ENCODE measurements at places on chromosomes 3 and 15.

GRCh38 chr3:119611664-119612063 is 14.0 kb downstream of the PLA1A start:
- DNase-seq: no peak

DNA sequence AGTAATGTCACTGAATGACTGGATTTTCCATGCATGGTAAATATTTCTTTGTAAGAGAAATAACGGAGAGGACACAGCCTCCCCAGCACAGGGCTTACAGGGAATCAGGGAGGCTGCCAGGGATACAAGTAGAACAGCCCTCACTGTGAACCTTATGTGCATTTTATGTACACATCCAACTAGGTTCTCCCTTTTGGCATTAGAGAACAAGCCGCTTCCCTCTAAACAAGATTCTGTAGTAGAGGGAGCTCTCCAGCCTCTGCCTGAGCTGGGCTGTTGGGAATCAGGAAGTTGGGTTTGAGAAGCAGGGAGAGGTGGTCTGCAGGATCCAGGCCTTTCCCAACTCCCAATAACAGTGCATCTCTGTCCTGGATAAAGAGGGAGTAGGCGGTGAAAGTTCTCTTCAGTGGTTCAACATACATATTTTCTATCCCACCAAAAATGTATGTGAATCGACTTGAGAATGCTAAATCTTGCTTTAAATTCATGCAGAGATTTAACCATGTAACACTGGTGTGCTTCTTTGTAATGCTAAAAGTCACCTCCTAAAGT is 83.7 kb downstream of the ARNT2 start:
- no peak for DNase-seq

DNA sequence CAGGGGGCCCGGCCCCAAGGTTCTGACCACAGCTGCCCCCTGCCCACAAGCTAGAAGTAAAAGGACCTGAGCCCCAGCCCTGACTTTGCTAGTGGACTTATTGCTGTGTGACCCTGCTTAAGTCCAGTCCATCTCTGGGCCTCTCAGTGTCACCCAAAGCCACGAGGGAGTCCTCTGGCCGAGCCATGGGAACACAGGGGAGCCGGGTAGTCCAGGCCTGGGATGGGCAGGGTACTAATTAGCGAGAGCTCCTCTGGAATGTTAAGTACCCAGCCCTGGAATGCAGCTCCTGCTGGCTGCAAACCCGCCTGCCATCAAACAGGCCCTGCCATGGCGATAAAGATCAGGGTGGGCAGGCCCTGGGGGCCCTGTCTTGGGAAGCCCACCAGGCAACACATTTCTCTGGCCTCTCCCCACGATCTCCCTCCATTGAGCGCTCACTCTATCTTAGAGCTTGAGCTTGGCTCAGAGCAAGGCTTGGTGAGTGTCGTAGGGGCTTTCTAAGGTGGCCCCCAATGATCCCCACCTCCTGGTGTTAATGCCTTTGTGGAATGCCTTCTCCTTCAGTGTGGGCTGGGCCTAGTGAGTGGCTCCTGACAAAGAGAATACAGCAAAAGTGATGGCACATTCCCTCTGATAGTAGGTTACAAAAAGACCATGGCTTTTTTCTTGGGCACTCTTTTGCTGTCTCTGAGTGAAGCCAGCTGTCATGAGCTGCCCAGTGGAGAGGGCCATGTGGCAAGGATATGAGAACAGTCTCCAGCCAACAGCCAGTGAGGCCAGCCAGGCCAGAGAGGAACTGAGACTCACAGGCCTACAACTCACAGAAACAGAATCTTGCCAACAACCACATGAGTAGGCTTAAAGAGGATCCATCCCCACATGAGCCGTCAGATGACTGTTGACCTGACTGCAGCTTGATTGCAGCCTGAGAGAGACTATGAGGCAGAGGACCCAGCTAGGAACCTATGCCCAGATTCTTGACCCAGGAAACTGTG is 133.1 kb downstream of the SMAD6 start:
- DNase-seq: no peak

GRCh38 chr3:155730843-155731242 is 14.0 kb downstream of the PLCH1 start:
- no peak for DNase-seq

DNA sequence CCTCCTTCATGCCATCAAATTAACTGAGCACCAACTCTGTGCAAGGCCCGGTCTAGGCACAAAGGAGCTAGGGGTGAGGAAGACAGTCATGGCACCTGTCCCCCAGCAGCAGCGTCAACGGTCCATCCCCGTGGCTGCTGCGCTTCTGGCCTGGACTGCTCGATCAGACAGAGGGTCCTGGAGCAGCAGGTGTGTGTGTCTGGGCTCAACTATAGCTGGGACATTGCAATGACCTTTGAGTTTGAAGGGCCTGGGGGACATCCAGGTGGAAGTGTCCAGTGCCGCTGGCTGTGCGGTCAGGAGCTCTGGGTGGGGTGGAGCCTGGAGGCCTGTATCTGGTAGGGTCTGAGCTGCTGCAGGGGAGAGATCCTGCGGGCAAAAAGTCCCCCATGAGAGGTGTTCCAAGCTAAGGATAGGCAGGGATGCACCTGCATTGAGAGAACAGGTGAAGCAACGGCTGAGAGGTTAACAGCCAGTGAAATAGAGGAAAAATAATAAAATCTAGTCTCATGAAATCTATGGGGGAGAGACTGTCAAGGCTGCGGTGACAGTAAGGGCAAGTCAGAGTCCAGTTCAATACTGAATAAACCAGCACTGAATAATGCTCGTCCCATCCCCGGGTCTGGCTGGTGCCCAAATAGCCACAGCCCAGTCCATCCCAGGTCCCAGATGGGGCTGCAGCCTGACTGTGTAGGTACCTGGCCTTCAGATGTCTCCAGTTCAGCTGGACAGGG is 25.4 kb upstream of the SLC41A3 start:
- no peak for DNase-seq

GRCh38 chr3:64152086-64152485 is 73.2 kb downstream of the PRICKLE2 start:
- DNase-seq: peak; percentile 49

GRCh38 chr3:53259427-53260259 is 3.8 kb upstream of the TKT start:
- DNase-seq: no peak

DNA sequence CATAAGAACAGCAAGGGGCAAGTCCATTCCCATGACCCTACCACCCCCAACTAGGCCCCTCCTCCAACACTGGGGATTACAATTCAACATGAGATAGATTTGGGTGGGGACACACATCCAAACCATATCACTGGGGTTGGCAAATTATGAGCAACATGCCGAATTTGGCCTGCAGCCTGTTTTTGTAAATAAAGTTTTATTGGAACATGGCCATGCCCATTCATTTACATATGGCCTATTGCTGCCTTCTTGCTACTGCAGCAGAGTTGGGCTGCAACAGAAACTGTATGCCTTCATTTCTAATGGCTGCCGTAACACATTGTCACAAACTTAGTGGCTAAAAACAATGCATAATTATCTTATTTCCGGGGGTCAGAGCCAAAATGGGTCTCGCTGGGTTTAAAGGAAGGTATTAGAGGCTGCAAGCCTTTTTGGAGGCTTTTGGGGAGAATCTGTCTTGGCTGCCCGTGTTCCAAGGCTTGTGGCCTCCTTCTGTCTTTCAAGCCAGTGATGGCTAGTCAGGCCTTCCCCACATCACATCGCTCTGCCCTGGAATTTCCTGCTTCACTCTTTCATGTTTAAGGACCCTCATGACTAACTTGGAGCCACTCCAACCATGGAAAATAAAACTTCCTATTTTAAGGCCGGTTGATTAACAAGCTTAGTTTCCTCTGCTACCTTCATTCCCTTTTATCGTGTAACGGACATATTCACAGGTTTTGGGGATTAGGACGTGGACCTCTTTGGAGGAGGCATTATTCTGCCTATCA is 428.5 kb upstream of the PROK2 start:
- no peak for DNase-seq

DNA sequence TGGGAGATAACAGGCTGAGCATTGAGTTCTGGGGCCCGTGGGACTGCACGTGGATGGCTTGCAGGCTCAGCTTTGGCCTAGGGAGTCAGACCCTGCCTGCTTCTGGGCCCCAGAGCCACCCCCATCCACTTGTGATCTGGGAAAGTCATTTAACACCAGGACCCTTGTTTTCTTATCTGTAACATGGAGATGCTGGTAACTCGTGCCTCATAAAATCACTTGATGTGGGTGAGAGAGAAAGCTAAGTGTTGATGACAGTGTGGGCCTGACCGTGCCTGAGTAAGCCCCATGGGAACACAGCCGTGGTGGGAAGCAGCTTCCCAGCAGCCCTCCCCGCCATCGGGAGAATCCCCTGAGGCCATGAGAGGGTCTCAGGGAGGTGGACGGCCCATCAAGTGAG is 378.1 kb downstream of the GABRB3 start:
- DNase-seq: no peak

DNA sequence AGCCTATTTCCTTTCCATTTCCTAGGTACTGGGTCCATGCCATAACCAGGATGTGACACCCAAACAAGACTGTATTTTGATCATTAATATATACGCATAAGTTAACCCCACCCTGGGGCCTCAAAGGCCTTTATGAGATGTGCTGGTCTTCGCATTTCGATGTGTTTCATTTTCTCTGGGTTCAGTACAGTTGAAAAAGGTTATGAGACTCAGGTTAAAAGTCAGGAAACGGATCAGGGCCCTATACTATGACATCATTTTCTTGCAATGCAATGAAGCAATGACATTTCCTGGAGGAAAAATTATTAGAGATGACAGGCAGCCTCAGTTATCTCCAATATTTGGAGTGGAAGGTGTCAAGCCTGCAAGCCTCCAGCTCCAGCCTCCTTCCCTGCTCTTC is 31.7 kb downstream of the TMEM212 start:
- no peak for DNase-seq

GRCh38 chr15:85725564-85725963 is 69.2 kb downstream of the KLHL25 start:
- DNase-seq: no peak

- DNase-seq: no peak
Observed at GRCh38 chr3:117580806-117581205, 871.2 kb downstream of the TUSC7 start.

DNA sequence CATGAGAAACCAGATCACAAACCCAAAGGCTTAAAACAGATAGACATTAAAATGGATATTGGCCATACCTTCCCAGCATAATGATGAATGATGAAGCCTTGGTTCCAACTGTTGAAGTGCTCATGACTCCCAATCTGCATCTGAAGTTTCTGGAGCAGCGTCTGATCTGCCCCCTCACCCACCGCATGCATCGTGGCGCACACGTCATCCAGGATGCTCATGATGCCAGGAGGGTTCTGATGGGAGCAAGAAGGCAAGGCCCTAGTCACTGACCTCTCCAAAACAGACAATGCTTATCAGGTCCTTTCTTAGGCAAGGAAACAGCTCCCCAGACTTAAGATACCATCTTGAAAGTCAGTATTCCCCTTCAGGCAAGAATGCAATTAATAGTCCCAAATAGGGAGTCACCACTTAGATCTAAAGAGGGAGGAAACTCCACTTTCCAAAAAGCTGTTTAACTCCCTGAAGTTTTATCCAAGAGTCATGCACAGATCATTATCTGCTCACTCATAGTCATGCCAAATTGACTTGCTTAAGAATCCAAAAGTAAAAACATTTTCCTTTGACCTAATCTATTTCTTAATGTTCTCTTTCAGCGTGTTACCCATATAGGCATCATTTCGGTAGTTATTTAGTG is 2.1 kb downstream of the LDHAL6B start:
- DNase-seq: no peak

Data from brain microvascular endothelial cell (primary cell).